ENCODE measurements at places on chromosomes 1 and 21.

DNA sequence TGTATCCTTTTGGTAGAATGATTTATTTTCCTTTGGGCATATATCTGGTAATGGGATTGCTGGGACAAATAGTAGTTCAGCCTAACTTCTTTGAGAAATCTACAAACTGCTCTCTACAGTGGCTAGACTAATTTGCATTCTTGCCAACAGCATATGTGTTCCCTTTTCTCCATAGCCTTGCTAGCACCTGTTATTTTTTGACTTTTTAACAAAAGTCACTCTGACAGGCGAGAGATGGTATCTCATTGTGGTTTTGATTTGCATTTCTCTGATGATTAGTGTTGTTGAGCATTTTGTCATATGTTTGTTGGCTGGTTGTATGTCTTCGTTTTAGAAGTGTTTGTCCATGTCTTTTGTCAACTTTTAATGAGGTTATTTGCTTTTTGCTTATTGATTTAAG lies 99.8 kb downstream of the UCK2 start:
- no peak for DNase-seq

GRCh38 chr1:203548892-203549291 lies 54.9 kb downstream of the OPTC start:
- no peak for DNase-seq

DNA sequence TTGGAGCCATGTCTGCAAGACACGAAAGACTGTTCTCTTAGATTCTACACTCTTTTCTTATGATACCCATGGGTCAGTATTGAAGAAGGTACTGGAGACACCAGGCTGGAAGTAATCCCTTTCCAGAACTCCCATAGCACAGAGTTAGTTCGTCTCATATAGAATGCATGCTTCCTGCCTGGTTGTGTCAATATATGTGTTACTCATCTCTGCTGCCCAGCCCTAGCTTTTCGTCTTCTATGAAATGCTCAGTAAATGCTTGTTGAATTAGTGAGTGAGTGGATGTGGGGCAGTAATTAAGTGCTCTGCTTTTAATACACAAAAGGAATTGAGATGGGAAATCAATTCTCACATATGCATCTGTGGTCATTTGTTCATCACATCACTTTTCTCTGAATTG lies 32.1 kb downstream of the ADCY10 start:
- no peak for DNase-seq

DNA sequence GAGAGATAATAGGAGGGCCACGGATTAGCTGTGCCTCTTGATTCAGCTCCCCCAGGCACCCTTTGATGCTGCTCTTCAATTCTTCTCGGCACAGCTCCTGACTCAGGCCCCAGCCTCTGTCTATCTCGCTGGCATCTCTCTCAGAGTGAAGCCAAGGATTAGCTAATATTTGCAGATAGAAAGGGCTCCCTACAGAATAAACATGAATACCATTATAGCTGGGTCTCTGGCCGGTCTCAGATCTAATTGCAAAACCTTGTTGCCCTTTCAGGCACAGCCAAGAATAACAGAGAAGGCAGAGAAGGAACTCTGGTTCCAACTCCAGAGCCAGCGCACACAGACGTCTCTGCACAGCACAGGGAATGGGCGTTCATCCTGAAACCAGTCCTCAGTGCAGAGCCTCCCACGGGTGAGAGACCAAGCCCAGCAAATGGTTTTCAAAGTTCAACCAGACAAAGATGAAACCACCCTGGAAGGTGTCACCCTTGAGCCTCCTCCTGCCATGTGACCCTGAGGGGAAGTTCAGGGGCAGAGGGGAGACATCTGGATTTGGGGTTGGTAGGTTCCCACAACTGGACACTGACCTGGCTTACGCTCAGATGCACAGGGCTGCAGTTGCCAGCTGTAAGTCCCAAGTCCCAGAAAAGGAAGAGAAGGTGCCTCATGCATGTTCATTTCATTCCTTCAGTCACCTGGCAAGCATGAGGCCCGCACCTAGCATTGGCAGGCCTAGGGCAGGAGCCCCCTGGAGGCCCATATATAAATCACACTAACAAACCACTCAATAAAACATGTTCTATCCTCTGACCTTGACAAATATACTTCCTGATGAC lies 394.0 kb downstream of the NPHP4 start:
- DNase-seq, result no peak

DNA sequence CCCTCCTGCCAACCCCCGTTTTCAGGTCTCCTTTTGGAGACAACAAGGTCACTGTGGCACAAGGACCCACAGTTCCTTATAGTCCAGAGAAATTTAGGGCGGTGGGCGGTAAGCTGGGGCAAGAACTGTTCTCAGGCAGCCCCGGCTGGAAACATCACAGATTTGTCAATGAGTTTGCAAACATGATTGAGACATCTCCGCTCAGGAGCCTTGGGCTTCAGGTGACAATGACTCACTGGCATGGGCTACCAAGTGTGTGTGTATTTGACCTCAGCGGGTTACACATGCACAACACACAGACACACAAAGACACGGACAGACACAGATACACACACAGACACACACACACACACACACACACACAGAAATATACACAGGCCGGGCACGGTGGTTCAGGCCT lies 58.2 kb upstream of the ABCG1 start:
- no peak for DNase-seq

GRCh38 chr21:32147041-32147440 lies 131.8 kb downstream of the MIS18A start:
- no peak for DNase-seq

DNA sequence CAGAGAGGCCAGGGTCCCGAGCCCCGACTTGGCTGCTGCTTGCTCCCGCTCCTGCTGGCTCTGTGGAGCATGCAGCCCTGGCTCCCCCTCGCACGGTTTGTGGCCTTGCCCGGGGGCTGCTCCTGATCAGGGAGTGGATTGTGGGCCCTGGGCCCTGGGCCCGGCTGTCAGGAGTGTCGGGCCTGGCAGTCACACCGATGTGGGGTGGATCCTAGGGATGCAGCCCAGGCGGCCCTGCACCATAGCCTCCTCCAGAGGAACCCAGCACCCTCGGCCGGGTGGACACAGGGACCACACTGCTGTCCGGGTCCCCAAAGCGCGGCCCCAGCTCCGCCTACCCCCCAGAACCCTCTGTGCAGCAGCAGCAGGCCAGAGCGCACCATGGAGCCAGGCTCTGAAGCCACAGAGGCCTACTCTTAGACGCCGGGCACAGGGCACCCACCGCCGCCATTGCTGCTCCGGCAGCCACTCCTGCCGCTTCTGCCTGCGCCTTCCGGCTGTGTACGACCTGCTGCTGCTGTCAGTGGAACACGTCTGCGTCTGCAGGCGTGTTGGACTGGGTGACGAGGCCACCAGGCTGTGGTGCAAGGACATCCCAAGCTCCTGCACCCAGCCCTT lies 9.4 kb downstream of the SLX9 start:
- DNase-seq, result no peak

GRCh38 chr1:231590453-231591198 lies 36.0 kb upstream of the DISC1 start:
- DNase-seq, result peak; percentile 24

- no peak for DNase-seq
Measured at GRCh38 chr1:229941160-229941559, 125.9 kb upstream of the GALNT2 start.

GRCh38 chr21:28856588-28857250 lies 136.0 kb downstream of the LTN1 start:
- DNase-seq, result no peak
